Posterior vena cava (tissue), 2 donors: ENCODE measurements at places on chromosomes 3 and 15. TPM values are rescaled to one million over a fixed set of nuclear protein-coding genes. Genes with fewer than 3 reads are reported as not detected.

The GOLGA6L10 gene
- 0.48 TPM for total RNA-seq

The RPSA gene
- total RNA-seq: 674 TPM

The HRG gene
- total RNA-seq: not detected

The TMC3 gene
- not detected for total RNA-seq

The CNTN4 gene
- total RNA-seq: 66.5 TPM

The GOLGA8B gene
- 52.0 TPM for total RNA-seq

The MKRN3 gene
- total RNA-seq: not detected

The CXCR6 gene
- total RNA-seq: 0.42 TPM

The LCTL gene
- total RNA-seq: not detected

The TP63 gene
- 0.46 TPM for total RNA-seq

The SPSB4 gene
- total RNA-seq: 3.1 TPM

The RTP4 gene
- 3.0 TPM for total RNA-seq

The GABRR3 gene
- not detected for total RNA-seq

The LEKR1 gene
- 1.6 TPM for total RNA-seq

The MUC20 gene
- total RNA-seq: 9.4 TPM
